ENCODE measurements at places on chromosomes 11 and 22. TPM values are rescaled to one million over a fixed set of nuclear protein-coding genes. Genes with fewer than 3 reads are reported as not detected.

DNA sequence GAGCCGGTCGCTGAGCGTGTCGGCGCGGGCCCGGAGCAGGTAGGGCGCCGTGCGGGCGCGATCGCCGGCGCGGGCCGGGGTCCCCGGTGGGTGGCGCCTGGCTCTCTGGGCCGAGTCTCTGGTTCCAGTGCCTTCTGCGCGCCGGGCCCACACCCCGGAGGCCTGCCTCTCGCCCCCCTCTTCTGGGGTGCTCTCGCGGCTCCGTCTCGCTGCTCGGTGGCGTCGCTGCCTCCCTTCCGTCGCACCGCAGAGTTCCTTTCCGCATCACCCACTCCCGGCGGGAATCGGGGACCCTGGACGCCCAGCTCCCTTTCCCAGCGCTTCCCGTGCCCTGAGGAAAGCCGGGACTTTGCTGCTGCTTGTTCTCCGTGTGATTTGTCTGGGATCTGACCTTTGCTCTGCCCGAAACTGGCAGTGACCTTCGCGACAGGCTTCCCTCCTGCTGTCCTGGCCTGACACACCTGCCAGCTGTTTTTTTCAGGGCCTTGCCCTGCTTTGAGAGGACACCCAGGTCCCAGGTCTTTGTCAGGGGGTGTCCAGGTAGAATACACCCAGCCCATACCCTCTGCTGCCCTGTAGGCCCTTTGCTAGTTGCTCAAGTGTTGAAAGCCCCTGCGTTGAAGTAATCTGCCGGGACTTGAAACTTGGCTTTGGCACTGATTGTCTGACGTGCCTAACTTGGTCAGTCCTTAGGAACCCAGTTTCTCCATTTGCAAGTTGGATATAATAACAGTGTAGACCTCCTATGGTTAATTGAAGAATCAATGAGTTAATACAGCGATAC lies 711 bp downstream of the FDX1 start:
- peak; percentile 50 for DNase-seq

DNA sequence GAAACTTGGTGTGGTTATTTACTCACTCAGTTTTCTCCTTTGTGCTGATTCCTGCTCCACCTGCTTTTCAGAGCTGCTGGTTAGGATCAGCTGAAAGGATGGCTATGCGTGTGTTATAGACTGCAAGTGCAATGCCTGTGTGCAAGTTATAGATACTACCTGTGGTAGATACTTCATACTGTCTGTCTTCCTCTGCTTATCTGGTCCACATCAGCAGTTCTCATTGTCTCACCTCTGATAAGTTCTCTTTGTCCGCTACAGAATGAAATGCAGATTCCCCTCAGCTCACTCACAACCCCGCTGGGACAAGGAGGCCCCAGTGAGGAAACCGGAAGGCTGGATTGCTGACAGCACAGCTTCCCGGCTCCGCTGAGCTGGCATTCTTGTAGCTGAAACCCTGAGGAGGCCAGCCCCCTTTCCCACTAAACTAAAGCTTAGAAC lies 37.5 kb upstream of the LYVE1 start:
- DNase-seq = peak; percentile 72

DNA sequence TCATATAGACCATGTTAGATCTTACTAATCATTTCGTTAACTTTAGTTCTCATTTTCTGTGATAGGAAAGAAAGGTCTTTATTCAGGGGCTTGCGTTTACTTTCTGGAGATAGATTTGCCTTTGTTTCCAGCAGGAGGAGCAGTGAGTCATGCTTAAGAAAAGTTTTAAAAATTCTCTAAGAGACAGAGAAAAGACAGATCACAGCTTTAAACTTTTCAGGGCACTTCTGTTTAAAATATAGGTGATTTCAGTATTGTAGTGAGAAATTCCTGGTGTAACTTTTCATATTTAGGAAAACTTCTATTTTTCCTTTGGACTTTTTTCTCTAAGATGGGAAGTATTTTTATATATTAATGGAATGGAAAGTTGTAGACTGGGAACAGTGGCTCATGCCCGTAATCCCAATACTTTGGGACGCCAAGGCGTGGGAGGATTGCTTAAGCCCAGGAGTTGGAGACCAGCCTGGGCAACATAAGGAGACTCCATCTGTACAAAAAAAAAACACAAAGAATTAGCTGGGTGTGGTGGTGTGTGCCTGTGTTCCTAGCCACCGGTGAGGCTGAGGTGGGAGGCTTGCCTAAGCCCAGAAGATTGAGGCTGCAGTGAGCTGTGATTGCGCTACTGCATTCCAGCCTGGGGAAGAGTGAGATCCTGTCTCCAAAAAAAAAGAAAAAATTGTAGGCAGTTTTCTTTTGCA lies 60.3 kb downstream of the ATXN10 start:
- no peak for DNase-seq

- DNase-seq = peak; percentile 46
These were observed 7.0 kb upstream of the L3MBTL2 start for GRCh38 chr22:41198027-41198580.

GRCh38 chr22:40430991-40431390 lies 60.6 kb downstream of the SGSM3 start:
- no peak for DNase-seq

- DNase-seq = no peak
These were observed 363 bp downstream of the OR8A1 start for GRCh38 chr11:124570160-124570559.

DNA sequence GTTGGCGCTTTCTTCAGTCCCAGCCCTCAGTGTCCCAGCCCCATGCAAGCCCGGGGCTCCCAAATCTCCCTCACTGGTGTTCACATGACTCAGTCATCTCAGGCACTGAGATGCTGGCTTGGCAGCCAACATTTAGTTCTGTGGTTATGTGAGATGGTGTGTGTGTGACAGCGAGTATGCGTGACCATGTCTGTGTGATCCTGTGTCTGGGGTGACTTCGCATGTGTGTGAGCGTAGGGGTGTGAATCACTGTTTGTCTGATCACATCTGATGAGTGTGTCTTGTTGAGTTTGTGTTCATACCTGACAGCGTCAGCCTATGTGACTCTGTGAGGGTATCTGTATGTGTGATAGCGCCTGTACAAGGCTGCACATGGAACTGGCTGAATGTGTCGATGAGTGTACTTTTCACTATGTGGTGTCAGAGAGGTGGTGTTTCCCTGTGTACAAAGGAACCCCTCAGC lies 16.2 kb downstream of the CREB3L1 start:
- DNase-seq = no peak

DNA sequence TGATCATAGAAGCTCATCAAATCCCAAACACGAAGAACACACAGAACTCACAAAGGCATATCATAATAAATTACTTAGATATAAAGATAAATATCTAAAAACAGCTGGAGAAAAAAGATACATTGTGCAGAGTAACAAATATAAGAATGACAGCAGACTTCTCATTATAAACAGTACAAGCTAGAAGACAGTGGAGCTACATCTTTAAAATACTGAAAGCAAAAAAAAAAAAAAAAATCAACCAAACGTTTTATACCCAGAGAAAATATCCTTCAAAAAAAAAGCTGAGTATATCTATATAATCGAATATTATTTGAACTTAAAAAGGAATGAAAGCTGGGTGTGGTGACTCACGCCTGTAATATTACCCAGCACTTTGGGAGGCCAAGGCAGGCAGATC lies 90.0 kb downstream of the SBF2 start:
- no peak for DNase-seq

DNA sequence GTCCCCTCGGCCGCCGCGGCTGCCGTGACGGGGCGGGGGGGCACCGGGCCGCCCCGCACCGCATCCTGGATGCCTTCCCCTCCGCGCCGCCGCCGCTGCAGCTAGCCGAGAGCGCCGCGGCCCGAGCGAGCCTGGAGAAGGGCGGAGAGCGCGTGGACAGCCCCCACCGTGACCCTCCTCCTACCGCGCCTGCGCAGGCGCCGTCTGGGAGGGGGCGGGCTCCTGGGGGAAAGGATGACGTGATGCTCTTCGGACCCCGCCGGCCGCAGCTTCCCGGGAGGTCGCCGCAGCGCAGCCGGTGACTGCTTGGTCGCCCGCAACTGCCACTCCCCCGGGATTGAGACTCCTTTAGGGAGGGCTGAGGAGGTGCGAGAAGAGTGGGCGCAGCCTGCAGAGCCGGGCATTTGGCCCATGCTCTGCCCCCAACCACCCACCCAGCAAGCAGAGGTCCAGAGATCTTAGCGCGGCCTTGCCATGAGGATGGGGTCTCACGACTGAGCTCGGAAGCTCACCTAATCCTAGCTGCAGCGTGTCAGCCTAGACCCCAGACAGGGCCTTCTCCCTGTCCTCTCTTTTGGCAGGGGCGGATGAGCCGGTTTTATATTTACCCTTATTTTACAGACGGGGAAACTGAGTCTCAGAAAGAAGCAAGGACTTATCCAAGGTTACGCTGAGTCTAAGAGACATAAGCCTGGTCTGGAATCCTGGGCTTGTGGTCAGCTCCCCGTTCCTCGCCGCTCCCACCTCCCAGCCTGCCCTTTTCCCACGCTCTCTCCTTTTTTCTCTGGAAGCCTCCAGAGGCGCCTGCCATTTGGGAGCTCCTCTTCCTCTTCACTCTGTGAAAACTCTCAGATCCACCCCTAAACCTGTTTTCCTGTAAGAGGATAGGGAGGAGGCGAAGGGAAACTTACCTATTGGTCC lies at the start of gene DENND5A:
Gene DENND5A, minus strand, starts transcription at position 140 of the 921 bp plus-strand sequence. CDS start 281 bp downstream, outside the sequence.
- peak; percentile 83 for DNase-seq

GRCh38 chr11:114607753-114608459 lies 12.3 kb upstream of the NXPE4 start:
- DNase-seq = no peak

GRCh38 chr11:58924230-58924629 lies 15.1 kb upstream of the GLYATL1 start:
- DNase-seq = no peak

DNA sequence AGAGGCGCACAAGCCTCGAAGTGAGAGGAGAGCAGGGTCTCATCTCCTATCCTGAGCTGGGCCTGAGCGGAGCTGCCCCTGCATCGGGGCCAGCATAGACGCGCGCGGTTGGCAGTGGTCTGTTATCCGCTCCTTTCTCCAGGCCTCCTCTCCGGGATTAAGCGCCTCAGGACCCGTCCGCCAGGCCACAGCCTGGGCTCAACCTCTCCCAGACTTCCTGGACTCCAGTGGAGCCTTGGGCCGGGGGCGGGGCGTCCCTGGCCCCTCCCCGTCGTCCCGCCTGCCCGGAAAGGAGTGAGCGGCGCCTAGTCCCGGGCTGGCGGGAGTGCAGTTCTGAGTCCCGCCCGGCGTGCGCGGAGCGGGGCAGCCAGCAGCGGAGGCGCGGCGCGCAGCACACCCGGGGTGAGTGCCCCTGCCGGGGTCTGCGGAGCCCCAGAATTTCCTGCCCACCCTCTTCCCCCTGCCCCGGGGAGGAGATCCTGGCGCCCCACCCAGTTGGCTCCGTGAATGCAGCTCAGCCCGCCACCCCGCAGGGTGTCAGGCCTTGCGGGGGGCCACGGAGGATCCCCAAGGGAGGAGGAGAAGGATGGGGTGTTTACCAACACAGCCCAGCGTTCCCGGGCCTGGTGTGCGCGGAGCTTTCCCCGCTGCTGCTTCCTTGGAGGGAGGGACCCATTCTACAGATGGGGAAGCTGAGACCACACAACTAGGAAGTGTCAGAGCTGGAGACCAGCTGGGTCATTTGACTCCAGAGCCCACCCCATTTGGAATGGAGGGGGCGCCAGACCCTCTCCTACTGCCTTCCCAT lies at the start of gene TCIRG1:
Gene TCIRG1, plus strand, starts transcription at position 308 of the 808 bp plus-strand sequence. CDS start 2,247 bp downstream, outside the sequence.
- peak; percentile 89 for DNase-seq

- DNase-seq = no peak
These were observed 1164.7 kb downstream of the LRRC4C start for GRCh38 chr11:40294741-40295140.

GRCh38 chr22:32413719-32414118 lies 1.7 kb upstream of the RTCB start:
- DNase-seq = no peak

GRCh38 chr22:37533995-37534394 lies 14.8 kb upstream of the CARD10 start:
- DNase-seq = no peak

- DNase-seq = no peak
These were observed 203.4 kb downstream of the KIF18A start for GRCh38 chr11:27904358-27905055.

The PTPRCAP gene
- 3.9 TPM for total RNA-seq

The GSTT2B gene
- 40.5 TPM for total RNA-seq

The TSPAN32 gene
- 0.57 TPM for total RNA-seq

The FTH1 gene
- total RNA-seq = 530 TPM

The DGCR8 gene
- total RNA-seq = 25.4 TPM

The SYT13 gene
- 0.50 TPM for total RNA-seq
